ENCODE measurements at places on chromosomes 2 and 18. TPM values are rescaled to one million over a fixed set of nuclear protein-coding genes. Genes with fewer than 3 reads are reported as not detected.

The L3MBTL4 gene
- total RNA-seq = 2.0 TPM

The IL1RL1 gene
- total RNA-seq = not detected

The SCTR gene
- not detected for total RNA-seq

The CTAGE1 gene
- total RNA-seq = not detected

GRCh38 chr18:48949050-48949605 is 1.6 kb downstream of the SMAD7 start:
- no peak for DNase-seq
- peaks cover 9% of the 10 kb centered on the region for H3K4me1 ChIP-seq
- no peak overlapping the region for H3K27ac ChIP-seq
- H3K4me3 ChIP-seq = peak overlapping the region; percentile 96
- H3K27me3 ChIP-seq = no peaks in the 10 kb centered on the region

- no peaks in the 10 kb centered on the region for H3K4me1 ChIP-seq
- no peak overlapping the region for H3K4me3 ChIP-seq
- no peak for DNase-seq
- no peaks in the 10 kb centered on the region for H3K27me3 ChIP-seq
- H3K36me3 ChIP-seq = no peaks in the 10 kb centered on the region
- H3K27ac ChIP-seq = no peak overlapping the region
Observed at GRCh38 chr18:75904416-75904815, 476.9 kb upstream of the SMIM21 start.

DNA sequence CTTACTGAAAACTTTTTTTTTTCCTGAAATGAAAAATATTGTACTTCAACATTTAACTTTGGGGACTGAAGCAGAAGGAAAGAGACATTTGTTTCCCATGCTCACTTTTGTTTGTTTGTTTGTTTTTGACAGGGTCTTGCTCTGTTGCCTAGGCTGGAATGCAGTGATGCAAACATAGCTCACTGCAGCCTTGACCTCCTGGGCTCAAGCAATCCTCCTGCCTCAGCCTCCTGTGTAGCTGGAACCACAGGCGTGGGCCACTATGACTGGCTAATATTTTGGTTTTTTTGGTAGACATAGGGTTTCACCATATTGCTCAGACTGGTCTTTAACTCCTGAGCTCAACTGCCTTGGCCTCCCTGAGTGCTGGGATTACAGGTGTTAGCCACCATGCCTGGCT is 70.9 kb upstream of the SPTBN1 start:
- H3K36me3 ChIP-seq = no peaks in the 10 kb centered on the region
- H3K4me1 ChIP-seq = peaks cover 6% of the 10 kb centered on the region
- no peak overlapping the region for H3K4me3 ChIP-seq
- no peak for DNase-seq
- H3K27ac ChIP-seq = no peak overlapping the region

- no peak for DNase-seq
- H3K4me3 ChIP-seq = no peak overlapping the region
- no peaks in the 10 kb centered on the region for H3K4me1 ChIP-seq
- H3K27me3 ChIP-seq = no peaks in the 10 kb centered on the region
Observed at GRCh38 chr18:47618758-47619157, 311.7 kb downstream of the SMAD2 start.

DNA sequence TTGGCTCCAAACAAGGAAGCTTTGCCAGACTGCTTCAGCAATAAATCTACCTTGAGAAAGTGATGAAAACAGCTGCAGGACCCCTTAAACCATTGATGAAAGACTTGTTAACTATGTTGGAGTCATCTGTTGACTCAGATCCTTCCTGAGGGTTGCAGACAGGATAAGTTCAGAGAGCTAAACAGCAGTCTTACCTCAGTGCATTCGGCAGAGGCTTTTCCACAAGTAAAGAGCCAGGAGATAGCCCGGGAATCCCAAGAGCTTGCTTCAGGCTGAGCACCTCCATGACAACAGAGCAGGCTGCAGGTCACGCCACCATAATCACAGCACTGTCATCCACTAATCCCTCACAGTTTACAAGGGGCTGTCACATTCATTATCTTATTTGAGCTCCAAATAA is 23.7 kb downstream of the KIAA2012 start:
- no peak overlapping the region for H3K4me3 ChIP-seq
- H3K36me3 ChIP-seq = no peaks in the 10 kb centered on the region
- no peak overlapping the region for H3K27ac ChIP-seq
- no peaks in the 10 kb centered on the region for H3K27me3 ChIP-seq
- no peak for DNase-seq

DNA sequence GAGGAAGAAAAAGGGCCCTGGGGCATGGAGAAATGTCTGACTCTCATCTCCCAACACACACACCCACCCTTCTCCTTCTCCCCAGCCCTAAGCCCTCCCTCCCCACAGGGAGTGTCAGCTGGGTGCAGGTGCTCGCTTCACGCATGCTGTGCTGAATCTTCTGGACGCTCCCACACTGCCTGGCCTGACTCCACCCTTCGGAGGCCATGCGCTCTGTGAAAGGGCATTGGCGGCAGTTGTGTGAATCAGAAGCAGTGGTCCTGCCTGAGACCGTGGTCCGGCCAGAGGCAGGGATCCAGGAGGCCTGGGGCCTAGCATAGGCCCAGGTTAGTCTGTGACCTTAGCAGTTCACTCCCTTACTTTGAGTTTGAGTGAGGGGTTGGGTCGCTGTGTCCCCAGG is 57.1 kb downstream of the LONRF2 start:
- H3K4me1 ChIP-seq = no peaks in the 10 kb centered on the region
- no peaks in the 10 kb centered on the region for H3K36me3 ChIP-seq
- no peak for DNase-seq
